ENCODE measurements at places on chromosomes 12 and 14. TPM values are rescaled to one million over a fixed set of nuclear protein-coding genes. Genes with fewer than 3 reads are reported as not detected.

The RNASE3 gene
- total RNA-seq = not detected

The SIX1 gene
- 7.5 TPM for total RNA-seq

The ARID4A gene
- total RNA-seq = 7.0 TPM

The KCNA5 gene
- not detected for total RNA-seq

The MGAT4C gene
- total RNA-seq = 0.47 TPM

The ACRBP gene
- 0.58 TPM for total RNA-seq

The APOF gene
- total RNA-seq = not detected

DNA sequence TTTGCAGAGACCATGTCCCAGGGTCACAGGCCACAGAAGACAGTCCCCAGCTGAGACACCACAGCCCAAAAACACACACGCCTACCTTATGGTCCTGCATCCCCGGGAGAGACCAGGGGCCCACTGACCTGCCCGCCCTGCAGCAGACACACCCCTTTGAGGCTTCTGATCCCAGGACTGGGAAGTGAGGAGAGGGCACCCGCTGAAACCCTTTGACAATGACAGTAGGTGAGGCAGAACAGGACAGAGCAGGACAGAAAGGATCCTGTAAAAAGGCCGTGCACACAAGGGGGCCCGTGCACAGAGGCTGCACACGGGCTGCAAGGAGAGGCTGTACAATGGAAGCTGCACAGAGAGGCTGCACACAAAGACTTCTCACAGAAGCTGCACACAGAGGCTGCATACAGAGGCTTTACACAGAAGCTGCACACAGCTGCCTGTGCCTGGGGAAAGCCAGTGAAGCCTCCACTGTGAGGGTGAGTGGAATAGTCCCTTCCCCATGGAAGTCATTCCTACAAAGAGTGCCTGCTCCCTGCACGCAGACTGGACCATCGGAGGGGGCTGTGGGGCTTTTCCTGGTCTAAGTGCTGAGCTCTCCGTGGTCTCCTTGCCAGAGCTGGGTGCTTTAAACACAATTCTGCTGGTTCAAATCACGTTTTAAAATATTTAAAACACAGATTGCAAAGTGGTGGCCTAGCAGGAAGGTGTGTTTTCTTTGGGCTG, 16.6 kb upstream of the SFSWAP start:
- DNase-seq = no peak

- DNase-seq = no peak
Observed at GRCh38 chr12:71356569-71356968, 83.0 kb upstream of the LGR5 start.

DNA sequence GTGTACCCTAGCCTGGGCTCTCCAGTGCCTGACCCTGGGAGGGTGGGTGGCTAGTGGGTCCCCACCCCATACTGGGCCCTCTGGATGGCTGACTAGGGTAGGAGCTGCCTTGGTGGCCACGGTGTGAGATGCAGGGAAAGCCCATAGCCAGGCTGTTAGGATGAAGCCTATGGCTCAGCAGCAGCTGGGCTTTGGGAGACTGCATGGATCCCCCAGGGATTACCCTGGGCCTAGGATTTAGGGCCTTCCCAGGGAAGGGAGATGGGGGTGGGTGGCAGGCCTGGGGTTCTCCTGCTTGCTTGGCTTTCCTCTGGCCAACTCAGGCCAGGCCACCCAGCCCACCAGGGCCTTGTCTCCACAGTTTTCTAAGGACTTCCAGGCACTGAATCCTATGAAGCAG, 6.3 kb downstream of the GSTZ1 start:
- no peak for DNase-seq

DNA sequence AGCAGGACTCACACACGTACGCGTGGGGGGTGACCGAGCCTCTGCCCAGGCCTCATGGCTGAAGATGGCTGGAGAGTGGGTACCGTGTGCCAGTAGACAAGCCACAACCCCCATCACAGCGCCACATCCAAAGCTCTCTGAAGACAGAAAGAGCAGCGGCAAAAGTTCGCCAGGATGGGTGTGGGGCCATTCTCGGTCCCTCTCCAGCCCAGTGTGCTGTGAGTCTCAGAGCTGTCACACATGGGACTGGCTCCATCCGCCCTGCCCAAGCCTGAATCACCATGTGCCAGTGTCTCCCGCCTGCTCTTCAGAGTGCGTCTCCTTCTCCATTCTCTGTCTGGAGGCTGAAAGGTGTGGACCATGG, 5.7 kb downstream of the TMEM179 start:
- DNase-seq = no peak

DNA sequence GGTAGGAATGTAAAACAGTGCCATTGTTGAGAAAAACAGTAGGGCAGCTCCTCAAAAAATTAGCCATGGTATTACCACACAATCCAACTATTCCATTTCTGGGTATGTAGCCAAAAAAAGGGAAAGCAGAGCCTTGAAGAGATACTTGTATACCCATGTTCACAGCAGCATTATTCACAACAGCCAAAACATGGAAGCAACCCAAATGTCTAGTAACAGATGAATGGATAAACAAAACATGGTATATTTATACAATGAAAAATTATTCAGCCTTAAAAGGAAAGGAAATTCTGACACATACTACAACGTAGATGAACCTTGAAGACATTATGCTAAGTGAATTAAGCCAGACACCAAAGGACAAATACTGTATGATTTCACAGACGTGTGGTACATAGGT, 67.6 kb upstream of the GNG2 start:
- DNase-seq = no peak

- DNase-seq = no peak
Observed at GRCh38 chr12:29146196-29146595, 2.9 kb upstream of the FAR2 start.

DNA sequence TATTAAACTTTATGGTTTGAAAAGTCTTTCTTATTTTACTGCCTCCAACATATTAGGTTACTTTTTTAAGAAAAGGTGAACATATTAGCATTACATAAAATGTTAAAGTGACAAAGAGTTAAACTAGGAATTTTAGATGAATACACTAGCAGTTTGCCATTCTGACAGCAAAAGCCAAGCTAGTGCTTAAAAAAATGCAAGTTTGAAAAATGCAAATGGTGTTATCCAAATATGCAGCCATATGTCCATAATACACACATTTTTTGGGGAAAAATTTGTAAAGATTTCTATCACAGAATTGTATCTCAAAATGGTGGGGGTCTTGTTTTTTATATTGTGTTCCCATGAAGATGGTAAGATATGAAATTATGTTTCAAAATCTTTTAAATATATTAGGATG, 466.1 kb downstream of the FOXG1 start:
- DNase-seq = no peak

GRCh38 chr14:72638021-72638420, 255.9 kb downstream of the DPF3 start:
- no peak for DNase-seq

GRCh38 chr12:53871367-53871766, 67.3 kb upstream of the HOXC13 start:
- DNase-seq = no peak

DNA sequence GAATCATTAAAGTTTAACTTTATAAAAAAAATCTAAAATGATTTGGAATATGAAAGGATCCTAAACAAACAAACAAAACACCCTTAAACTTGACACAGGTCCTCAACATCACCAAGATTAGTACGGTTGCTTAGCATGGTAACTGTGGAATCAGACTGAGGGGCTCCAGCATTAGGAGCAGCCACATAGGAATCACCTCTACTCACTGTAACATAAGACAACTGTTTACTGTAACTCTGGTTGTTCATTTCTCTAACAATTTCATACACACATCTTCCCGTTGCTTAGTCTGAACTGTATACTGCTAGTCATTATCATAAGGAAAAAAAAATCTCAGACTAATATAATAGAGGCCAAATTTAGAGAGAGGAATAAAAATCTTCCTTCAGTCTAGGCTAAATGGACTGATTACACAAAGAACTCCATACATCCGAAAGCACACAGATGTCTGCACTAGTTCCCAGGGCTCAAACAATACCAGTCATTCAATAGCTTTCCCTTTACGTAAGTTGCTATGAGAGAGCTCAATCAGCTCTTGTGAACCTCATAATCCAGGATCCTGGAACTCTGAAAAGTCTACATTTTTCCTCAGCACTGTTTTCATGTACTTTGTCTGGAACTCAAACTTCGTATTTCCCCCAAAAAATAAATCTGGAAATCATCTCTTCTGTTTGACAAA, 26.0 kb downstream of the LRP6 start:
- DNase-seq = no peak

- DNase-seq = no peak
Observed at GRCh38 chr12:12081836-12082497, 11.2 kb downstream of the BCL2L14 start.

- no peak for DNase-seq
Observed at GRCh38 chr12:2244013-2244861, 191.4 kb downstream of the CACNA1C start.

GRCh38 chr12:19927661-19928060, 440.7 kb upstream of the PDE3A start:
- DNase-seq = no peak

DNA sequence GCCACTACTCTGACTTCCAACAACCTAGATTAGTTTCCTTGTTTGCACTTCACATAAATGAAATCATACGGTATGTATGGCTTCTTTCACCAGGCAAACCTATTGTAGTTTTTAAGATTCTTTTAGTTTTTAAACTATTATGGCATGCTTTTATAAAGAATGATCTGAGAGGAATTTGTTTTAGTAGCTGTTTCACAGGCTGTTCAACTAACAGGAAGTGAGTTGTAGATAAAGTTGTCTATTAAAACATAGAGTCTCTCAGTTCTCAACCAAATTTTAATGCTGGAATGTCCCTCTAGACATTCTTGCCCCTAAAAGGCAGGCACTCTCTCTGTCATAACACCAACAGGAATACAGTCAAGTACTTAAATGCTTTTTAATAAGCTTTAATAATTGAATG, 102.7 kb upstream of the DACT1 start:
- DNase-seq = no peak

DNA sequence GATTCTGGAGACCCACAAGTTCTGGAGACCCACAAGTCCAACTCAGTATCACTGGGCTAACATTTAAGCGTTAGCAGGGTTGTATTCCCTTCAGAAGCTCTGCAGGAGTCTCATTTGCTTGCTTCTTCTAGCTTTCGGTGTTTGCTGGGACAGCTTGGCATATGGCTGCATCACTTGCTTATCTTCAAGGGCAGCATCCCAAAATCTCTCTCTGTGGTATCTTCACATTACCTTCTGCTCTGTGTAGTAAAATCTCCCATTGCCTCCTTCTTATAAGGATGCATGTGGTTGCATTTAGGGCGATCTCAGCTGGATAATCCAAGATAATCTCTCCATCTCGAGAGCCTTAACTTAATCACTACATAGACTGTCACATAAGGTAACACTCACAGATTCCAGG, 7.3 kb upstream of the CNTN1 start:
- no peak for DNase-seq

DNA sequence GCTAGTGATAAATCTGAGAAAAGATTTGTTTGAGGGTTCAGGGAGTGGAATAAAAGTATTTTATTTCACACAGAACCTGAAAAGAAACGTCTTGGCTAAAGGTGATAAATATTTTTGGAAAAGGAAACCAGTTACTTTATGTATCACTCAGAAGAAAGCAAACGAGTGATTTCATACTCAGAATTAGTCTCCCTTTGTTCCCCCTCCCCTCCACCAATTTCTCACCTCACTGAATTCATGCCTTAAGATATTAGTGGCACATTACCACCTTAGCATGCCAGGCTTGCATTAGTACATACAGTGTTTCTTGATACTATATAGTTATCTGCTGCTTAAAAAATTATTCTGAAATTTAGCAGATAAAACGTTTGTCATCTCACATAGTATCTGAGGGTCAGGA, 28.2 kb downstream of the G2E3 start:
- no peak for DNase-seq

GRCh38 chr12:124440031-124440626, 127.3 kb downstream of the NCOR2 start:
- no peak for DNase-seq

GRCh38 chr14:65159281-65160062, 57.2 kb upstream of the MAX start:
- no peak for DNase-seq

GRCh38 chr12:99130808-99131553, 485.9 kb downstream of the APAF1 start:
- no peak for DNase-seq

- DNase-seq = no peak
Observed at GRCh38 chr12:52826611-52827498, 7.3 kb downstream of the KRT79 start.

- DNase-seq = no peak
Observed at GRCh38 chr14:76710056-76711010, 50.9 kb upstream of the VASH1 start.

- no peak for DNase-seq
Observed at GRCh38 chr14:85934123-85934885, 404.4 kb downstream of the FLRT2 start.

GRCh38 chr12:2411616-2412304, 359.0 kb downstream of the CACNA1C start:
- no peak for DNase-seq

- no peak for DNase-seq
Observed at GRCh38 chr12:52903855-52904508, 894 bp downstream of the KRT8 start.

DNA sequence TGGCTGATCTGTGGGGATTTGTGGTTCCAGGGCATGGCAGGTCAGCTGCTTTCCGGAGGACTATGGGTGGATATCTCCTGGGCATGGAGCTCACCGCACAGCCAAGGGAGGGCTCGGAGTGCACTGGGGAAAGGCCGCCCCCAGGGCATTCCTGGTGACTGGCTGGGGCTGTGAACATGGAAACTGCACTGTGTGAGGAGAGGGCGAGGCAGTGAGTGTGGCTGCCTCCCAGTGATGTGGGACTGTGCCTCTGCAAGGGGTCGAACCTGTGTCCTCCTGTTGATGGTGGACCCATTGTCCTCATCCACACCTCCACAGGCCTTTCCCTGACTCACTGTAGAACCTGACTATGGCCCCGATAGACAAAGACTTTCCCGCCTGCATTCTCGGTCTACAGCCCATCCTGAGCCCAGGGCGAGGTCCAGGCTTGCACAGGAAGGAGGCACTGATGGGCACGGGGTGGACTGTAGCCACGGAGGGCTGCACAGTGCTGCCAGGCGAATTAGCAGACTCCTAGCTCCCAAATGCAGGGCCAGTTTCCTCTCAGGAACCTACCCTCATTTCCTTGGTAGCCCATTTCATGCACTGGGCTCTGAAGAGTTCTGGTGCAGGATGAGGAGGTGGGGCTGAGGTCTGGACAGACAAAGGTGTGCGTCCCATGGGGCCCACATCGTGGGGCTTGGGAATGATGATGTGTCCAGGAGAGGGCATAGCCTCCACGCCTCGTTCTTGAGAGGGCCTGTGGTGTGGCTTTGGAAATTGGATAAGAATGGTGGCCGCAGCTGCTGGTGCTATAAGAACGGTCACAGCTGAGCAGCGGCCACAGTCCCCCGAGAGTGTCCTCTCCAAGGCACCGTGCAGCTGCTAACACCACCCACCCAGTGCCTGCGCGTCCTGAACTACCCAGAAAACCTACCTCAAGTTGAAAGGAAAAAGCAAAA, 415.1 kb downstream of the TMEM121 start:
- DNase-seq = no peak

GRCh38 chr14:94756310-94756882, 13.5 kb downstream of the GSC start:
- no peak for DNase-seq

- no peak for DNase-seq
Observed at GRCh38 chr12:6145564-6145963, 21.1 kb upstream of the VWF start.

- no peak for DNase-seq
Observed at GRCh38 chr12:30853561-30854133, 72.9 kb upstream of the TSPAN11 start.

All from glomerular endothelial cell (primary cell).